ENCODE measurements at places on chromosomes 1 and 21.

GRCh38 chr1:15874471-15874870 lies 27.0 kb downstream of the SPEN start:
- DNase-seq: no peak

DNA sequence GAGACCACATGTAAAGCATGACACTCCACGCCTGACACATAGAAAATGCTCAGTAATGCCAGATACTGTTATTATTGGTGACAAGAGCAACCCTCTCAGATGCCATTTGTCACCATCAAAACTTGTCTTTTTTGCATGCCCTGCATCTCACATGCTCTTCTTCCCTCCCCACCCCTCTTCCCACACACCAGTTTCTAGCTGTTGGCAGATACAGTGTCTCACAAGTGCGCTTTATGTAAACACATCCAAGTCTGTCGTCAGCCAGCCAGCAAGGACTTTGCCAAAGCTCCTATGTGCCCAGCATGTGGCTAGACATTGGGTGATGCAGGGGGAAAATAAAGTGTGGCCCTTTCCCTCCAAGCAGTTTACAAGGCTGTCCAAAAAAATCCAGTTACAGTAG lies 44.9 kb upstream of the EPHA8 start:
- no peak for DNase-seq

DNA sequence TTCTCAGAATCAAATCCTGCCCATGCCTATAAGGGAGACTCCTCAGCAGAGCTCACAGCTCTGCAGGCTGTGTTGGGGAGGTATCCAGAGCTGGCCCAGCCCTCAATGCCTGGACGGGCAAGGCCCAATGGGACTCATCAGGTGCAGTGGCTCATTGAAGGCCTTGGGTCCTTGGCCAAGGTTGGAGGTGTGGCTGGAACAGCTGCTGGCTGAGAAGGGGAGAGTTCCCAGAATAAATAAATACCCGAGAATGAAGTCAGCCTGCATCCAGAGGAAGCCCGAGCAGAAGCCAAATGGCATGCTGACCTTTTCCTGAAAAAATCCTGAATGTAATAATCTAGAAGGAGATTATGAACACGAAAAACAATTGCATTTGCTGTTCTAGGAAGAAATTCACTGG lies 25.2 kb upstream of the IKBKE start:
- no peak for DNase-seq

DNA sequence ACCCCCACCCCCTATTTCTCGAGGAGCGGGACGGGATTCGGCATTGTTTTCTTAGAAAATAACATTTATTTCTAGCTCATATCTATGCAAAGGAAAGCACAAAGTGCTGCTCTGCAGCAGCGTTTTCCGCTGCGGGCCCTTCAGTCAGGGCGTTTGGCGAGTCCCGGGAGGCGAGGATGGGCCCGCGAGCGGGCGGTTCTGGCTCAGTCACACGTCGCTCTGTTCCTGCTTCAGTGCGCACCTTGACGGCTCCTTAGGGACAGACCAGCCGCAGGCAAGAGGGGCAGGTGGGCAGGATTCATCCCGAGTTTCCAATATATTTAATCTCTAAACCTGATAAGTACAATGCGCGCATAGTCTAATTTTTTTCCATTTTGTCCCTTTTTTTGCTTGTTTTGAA lies 5.7 kb downstream of the DMRTA2 start:
- no peak for DNase-seq

GRCh38 chr21:17200250-17200649 lies 312.6 kb upstream of the CXADR start:
- no peak for DNase-seq

DNA sequence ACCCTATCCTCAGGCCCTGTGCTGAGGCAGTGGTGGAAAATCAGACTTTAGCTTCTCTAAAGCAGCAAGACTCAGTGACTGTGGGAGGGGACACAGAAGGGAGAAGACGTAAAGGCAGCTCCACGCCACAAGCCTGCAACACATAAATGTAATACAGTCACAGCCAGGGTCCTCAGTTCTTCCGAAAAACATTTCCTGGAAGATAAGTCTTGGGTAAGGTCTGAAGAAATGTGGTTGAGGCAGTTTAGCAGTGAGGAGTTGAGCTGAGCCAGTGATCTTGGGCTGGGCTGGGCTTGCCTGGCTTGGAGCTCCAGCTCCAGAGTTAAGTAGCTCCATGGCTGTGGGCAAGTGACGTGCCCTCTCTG lies 127.8 kb upstream of the ADAR start:
- no peak for DNase-seq

DNA sequence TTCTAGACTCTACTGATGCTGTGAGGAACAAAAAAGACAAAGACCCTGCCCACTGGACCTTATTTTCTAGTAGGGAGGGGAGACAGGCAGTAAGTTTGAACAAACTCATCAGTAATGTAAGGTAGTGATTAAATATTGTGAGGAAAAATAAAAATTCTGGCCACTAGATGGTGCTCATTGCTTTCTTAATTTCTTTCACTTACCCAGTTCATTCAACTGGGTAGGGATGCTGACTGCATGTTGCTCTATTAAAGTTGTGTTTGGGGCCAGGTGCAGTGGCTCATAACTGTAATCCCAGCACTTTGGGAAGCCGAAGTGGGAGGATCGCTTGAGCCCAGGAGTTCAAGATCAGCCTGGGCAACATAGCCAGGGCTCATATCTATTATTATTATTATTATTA lies 6.3 kb upstream of the KYAT3 start:
- DNase-seq: no peak

GRCh38 chr1:40344597-40344996 lies 27.5 kb upstream of the COL9A2 start:
- DNase-seq: peak; percentile 5

DNA sequence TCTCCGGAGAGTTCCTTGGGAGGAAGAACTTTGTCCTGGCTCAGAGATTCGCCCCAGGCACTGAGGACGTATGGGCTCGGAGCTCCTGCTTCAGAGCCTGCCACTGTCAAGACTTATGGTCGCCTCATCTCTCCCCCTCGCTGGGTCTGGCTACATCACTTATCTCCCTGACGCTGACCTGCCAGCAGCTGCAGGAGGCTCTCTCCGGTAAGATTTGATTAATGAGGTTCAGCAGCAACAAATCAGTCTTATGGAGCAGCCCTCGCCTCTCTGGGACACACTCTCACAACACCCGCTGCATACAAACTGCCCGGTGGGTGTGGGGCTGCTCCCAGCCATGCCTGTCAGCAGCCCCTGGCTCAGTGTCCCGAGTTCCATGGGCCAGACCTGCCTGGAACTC lies 297.8 kb downstream of the RRAGC start:
- DNase-seq: no peak

GRCh38 chr1:150066838-150067183 lies 765 bp upstream of the VPS45 start:
- DNase-seq: no peak

GRCh38 chr21:9837946-9838737 lies 683.2 kb upstream of the TPTE start:
- DNase-seq: no peak

DNA sequence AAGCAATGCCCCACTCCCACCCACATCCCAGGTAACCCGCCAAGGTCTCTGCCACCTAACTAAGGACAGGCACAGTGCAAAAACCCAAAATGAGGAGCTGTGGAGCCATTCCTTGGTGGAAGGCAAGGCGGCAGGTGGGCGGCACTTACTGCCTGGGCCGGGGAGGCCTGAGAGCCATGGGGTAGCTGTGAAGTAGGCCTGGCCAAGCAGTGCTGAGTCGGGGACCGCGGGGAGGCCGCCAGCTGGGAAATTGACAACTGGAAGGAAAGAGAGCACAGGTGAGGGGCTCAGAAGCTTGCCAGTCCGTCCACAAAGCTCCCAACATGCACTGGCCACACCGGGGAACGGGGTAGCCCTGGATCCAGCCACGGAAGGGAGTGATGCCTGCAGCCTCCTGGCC lies 85.3 kb downstream of the NPHP4 start:
- no peak for DNase-seq

GRCh38 chr1:22508329-22508728 lies 55.0 kb upstream of the EPHA8 start:
- DNase-seq: no peak

DNA sequence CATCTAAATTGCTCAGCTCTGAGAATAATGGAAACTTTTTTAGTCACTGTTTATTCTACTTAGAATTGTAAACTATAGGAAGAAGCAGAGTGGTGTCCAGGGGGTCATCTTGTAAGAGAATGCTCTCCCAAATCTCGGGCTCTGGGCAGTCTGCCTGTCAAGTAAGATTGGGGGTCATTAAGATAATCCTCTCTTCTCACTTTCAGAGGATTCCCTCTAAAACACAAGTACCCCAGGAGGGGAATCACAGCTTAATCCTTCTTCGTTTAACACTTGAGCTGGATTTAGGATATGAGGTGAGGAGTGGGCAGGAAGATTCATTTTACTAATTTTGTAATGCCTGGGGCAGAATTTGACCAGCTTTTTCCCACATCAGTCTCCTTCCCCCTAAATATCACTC lies 81.2 kb downstream of the RPS6KA1 start:
- no peak for DNase-seq

DNA sequence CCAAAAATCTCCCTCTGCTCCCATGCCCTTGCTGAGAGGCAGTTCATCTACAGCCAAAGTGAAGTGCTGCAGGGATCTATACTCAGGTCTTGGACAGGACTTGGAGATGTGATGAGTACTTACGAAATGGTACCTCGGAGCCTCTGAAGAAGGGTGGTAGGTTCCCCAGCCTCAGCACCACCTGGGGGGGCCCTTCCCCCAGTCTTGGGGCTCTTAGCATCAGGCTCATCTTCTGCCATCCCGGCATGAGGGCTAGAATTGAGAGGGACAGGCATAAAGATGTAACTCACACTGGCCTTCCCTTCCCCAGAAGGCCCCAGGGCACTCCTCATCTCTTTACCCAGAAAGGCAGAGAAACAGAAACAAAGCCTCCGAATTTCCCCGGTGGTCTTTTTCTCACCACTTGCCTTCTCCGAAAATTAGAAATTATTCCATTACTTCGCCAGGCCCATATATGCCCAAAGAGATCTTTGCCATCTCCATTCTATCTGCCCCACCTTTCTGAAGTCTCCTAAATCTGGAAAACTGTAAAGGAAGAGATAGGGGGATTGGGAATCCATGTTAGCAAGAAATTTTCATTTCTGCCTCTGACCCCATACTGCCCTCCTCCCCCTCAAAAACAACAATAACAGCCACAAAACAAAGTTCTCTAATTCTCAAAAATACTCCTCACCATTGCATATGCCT lies 827 bp downstream of the RFX5 start:
- DNase-seq: no peak

DNA sequence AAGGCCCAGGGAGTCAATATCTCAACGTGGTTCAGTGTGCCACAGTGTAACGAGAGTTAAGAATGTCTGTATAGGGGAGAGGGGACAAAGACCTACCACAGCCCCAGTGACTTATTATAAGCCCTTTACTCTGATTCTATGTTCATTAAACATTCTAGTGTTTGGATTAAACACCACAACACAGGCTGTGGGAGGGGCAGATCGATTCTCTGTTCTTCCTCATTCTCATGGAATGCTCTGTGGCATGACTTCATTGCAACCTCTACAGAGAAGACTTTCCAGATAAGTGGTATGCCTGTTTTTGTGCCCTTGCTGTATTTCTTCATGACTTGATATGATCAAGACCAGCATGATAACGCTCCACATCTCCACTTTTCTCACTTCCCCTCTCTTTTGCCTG lies 39.0 kb upstream of the CD5L start:
- no peak for DNase-seq

- no peak for DNase-seq
Measured at GRCh38 chr1:69827732-69828131, 260.0 kb downstream of the LRRC7 start.

Measured in hypothalamus (tissue), 51 donors.